Epithelial cell of prostate (primary cell): ENCODE measurements at places on chromosomes 7 and 10.

DNA sequence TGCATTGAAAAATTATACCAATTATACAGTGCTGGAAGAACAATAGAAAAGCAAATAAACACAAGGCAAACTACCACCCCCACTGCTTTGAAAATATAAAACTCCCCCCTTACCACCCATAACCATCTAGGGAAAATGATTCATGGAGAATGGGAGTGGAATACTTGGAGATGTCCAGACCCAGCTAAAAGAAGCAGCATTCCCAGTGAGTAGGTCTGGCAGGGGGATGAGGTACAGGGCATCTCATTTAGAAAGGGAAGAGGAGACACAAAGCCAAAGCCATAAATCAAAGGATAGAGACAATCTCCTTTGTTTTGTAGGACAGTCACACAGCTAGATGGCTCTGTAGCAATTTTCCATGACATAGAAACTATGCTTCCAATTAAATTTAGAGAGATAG, 36.0 kb upstream of the DGKI start:
- no peak for DNase-seq

DNA sequence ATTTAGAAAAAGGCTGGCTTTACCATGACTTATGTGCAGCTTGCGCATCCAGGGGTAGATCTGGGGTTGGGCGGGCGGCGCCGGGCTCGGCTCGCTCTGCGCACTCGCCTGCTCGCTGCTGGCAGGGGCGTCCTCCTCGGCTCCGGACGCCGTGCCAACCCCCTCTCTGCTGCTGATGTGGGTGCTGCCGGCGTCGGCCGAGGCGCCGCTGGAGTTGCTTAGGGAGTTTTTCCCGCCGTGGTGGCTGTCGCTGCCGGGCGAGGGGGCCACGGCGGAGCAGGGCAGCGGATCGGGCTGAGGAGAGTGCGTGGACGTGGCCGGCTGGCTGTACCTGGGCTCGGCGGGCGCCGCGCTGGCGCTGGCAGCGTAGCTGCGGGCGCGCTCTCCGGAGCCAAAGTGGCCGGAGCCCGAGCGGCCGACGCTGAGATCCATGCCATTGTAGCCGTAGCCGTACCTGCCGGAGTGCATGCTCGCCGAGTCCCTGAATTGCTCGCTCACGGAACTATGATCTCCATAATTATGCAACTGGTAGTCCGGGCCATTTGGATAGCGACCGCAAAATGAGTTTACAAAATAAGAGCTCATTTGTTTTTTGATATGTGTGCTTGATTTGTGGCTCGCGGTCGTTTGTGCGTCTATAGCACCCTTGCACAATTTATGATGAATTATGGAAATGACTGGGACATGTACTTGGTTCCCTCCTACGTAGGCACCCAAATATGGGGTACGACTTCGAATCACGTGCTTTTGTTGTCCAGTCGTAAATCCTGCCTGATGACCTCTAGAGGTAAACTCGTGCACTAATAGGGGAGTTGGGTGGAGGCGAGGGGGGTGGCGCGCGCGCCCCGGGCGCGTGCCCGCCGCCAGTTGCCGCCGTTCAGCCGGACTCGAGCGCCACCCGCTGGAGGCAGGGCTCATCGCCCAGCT, at the start of gene HOXA5:
Gene HOXA5, minus strand, starts transcription at position 659 of the 927 bp plus-strand sequence. Its CDS starts 74 bp downstream, at position 585.
- peak; percentile 88 for DNase-seq

DNA sequence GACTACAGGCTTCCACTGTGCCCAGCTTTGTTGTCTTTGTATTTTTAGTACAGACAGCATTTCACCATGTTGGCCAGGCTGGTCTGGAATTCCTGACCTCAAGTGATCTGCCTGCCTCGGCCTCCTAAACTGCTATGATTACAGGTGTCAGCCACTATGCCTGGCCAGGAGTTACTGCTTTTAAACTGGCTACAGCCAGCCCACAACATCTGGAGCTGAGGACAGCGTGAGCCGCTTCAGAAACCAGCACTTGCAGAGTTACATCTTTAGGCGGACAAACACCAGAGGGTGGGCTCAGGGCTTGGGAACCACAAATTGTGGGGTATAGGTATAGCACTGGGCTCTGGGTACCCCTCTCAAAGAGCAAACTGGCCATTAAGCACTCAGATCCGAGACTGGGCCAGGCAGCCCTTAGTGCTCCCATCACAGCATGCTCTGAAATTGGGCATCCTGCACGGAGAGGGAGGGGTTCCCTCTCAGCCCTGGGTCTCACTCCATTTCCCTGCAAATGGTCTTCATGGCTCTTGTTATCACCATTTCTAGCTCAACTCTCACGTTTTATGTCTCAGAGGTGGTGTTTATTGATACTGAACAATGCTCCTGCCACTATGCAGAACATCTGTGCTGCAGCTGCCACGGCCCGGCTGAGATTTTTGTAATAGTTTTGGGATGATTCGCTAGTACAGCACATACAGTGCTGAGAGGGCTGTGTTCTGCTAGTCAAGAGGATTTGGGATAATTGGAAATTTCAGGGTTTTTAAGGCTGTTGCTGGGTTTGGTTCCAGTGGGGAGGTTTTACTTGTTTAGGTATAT, 146.4 kb upstream of the LYZL2 start:
- DNase-seq = no peak

DNA sequence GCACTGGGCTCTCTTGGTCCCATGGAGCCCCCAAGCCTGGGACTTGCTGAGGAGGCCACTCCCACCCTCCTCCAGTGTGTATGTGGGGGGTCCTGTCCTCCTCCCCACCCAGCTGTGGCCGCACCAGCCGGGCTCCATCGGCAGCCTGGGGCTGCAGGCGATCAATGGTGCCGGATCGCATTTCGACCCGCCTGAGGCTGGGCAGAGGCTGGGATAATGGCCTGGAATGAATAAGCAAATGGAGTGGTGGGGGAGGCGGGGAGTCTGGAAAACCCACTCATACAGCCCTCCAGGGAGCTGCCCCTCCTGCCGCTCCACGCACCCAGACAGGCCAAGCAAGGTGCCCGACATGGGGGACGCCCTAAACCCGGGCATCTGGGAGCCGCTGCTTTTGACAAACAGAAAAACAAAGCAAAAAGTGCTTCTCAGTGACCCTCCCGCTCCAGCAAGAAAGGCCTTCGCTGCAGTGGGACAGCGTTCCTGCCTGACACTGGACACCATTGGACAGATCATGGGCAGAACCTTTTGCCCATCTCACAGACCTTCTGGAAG, 160.5 kb downstream of the NRF1 start:
- no peak for DNase-seq

DNA sequence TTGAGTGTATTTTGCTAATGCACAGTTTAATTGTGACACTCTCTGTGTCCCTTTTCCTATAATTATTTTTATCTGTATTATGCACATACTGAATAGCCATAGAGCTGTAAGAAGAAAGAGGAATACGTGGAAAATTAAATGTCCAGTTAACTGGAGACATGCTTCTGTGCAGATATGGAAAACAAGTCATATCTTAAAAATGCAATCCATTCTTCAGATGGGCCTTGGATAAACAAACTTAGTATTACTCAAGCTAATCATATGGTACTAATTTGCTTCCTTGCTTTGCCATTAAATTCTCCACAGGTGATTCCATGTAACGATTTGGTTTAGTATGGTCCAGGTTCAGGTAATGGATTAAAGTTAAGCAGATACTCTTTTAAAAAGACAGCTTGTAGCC, 201.2 kb upstream of the CELF2 start:
- no peak for DNase-seq

GRCh38 chr7:114508086-114508485, 93.5 kb downstream of the FOXP2 start:
- DNase-seq = no peak

GRCh38 chr10:52965938-52966401, 193.4 kb upstream of the MBL2 start:
- DNase-seq = no peak

GRCh38 chr7:140230861-140231770, 54.3 kb upstream of the KDM7A start:
- no peak for DNase-seq

GRCh38 chr7:43954524-43955228, 28.4 kb downstream of the UBE2D4 start:
- peak; percentile 10 for DNase-seq

GRCh38 chr7:150356265-150356897, 12.2 kb upstream of the REPIN1 start:
- no peak for DNase-seq
